Brain pericyte (primary cell): ENCODE measurements at places on chromosomes 1 and 21.

- DNase-seq, result no peak
Observed at GRCh38 chr1:220280249-220280648, 8.0 kb upstream of the RAB3GAP2 start.

GRCh38 chr1:91555821-91556531, 55.3 kb downstream of the CDC7 start:
- no peak for DNase-seq

DNA sequence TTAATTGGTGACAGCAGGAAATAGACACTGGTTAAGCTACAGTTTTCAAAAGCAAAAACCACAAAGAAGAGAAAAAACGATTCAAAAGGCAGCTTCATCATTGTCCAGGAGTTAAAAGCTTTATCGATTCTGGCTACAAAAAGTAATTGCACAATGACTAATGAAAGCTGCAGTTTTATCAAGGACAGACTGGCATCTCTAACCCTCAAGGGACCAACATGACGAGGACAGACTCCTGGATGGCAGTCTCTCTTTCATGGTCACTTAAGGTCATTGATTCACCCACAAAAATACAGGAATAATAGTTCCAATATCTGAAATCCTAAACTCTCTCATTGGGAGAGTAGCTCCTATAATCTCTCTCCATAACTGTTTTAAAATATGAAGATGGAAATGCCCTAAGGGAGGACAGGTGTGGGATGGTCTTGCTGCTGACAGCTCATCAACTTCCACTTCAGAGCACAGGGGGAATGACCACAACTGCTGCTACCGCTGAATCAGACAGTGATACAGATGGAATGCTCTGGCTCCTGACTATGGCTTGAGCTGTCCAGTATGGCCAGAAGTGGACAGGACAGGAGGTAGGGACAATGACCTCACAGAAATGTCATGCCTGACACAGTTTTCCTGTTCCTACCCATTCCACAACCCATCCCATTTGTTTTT, 17.4 kb upstream of the CPLANE2 start:
- DNase-seq, result no peak

DNA sequence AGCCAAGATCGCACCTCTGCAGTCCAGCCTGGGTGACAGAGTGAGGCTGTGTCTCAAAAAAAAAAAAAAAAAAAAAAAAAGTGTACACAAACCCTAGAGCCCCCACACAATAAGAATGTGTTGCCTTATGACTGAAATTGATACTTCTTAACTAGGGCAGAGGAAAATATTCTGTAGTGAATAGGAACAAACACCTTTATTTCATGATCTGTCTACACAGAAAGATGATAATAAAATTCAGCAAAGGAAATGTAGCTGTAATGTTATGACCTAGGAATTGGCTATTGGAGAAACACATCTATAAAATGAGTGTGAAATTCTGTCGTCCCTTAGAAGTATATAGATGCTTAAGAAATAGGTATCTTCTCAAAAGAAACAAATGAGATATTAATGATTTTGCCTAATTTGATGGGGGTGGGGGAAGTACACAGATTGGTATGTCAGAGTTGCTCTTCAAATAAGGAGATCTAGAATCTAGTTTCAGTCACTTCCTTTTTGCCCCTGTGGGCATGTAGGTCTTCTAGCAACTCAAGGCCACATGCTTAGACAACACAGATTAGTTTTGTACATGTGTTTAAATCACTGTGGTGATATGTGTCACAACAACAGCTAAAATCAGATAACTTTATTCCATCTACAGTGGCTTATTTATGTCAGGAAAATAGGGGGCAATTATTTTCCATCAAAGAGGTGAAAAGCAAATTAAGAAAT, 10.7 kb upstream of the GPR25 start:
- DNase-seq, result no peak

GRCh38 chr1:151502859-151503780, 8.1 kb upstream of the CGN start:
- DNase-seq, result no peak

DNA sequence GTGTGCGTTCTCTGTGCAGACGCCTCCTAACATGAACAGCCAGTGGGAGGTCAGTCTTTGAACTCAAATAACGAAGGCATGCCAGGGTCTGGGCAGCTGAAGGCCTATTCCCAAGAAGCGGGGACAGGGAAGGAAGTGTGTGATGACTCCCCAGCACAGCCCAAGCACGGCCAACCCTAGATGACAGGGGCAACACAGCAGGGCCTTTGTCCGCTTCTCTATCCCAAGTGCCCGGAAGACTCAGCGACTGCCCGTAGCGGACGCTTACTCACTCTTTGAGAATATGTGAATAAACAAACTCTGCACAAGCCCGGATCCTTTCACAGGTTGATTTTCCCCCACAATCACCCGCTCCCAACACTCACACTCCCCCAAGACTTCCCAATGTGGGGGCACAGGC, 11.2 kb downstream of the C1orf198 start:
- no peak for DNase-seq

DNA sequence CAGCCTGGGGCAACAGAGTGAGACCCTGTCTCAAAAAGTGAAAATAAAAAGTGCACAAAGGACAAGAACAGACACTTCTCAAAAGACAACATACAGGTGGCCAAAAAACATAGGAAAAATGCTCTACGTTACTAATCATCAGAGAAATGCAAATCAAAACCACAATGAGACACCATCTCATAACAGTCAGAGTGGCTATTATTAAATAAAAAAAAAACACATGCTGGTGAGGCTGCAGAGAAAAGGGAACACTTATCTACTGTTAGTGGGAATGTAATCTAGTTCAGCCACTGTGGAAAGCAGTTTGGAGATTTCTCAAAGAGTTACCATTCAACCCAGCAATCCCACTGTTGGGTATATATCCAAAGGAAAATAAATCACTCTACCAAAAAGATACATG, 173.2 kb downstream of the SMYD3 start:
- no peak for DNase-seq

DNA sequence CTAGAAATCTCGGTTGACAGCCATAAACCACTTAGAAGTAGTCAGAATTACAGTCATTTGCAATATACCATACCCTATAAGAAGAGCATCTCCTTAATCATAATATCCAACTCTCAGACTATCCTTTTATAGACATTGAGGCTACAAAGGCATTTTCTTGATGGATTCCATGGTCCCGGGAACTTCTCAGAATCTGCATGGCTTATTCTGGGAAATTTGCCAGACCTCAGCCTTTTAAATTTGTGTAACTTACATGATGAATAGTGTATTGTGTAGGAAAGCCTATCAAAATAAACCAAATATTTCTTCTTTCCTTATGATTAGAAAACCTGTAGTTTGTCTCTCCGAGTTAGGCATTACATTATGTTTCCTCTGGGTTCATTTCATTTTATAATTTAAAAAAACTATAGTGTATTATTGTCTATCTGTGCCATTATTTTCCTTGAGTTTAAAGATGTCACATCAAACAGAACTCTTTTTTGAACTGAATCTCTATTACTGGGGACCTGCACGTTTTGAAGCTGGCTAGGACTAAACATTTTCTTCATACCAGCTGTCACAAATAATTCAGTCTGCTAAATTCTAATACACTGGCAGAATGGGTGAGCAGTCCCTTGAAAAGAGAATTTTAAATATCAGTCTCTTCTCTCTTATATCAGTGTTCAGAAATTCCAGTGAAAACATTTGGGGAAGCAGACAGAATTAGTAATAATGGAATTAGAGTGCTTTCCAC, 102.9 kb downstream of the GABPA start:
- DNase-seq, result no peak

DNA sequence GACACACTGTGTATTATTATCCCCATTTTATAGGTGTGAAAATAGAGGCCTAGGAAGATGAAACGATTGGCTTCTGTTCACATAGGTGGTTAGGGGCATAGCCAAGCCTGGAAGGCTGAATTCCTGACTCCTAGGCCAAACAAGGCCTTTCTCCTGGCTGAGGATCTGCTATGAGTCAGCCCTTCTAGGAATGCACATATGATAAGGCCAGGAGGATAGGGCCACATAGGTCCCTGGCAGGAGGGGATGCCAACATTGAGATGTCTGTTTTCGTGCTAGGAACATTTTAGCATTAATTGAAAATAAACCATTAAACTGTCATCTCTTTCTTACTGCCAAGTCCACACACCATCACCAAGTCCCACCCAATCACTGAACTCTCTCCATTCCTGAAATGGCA, 9.2 kb downstream of the CSMD2 start:
- DNase-seq, result no peak

GRCh38 chr1:27298632-27299384, 23.2 kb upstream of the TMEM222 start:
- no peak for DNase-seq

- no peak for DNase-seq
Observed at GRCh38 chr1:25194572-25195020, 37.7 kb downstream of the SYF2 start.

DNA sequence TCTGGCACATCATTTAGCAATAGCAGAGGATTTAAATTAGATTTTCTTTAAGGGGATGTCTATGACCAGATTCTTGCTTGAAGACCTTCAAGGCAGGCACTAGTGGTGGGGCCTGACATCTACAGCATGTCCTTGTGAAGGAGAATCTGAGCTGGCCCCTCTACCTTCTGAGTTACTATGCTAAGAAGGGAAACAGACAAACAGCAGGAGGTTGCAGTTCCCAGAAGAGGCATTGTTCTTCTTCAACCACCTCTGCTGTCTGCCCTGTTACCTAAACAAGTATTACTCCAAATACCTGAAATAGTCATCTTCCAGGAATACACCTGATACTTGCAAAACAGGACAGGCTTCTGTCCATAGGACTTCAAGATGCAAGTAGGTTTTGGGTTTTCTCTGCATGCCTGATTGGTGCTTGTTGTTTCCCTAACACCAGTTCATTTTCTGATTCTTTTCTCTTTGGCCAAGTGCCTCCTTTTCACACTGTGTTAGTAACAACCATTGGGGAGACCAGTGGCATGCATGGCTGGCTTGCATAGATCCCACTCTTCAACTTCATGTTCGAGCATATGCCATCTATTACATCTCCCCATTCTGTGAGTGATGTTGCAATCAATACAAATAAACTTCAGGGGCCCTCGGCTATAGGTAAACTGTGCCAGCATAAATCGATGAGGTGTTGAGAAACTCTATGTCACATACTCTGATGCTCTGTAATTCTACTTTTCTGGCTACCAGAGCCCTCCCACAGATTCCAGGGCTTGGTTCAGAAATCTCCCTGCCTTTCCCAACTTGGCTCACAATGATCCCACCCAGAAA, 93.0 kb upstream of the DUSP10 start:
- DNase-seq, result no peak

- no peak for DNase-seq
Observed at GRCh38 chr1:209886219-209886536, 51.8 kb upstream of the SYT14 start.

DNA sequence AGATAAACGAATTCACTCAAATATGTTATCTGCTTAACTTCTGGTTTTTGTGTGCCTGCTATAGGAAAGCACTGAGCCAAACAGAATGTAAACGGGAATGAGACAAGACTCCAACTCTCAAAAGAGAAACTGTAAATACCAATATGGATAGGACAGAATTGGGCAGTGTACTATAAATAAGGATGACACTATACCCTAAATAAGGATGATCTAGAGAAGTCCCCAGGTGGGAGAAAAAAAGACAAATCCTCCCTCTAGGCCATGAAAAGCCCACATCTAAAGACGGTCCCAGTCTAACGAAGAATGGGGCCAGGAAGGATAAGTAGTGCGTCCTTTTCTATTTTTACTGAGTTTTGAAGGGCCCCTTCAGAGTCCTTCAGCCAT, 1.5 kb upstream of the GABPB2 start:
- DNase-seq, result no peak

DNA sequence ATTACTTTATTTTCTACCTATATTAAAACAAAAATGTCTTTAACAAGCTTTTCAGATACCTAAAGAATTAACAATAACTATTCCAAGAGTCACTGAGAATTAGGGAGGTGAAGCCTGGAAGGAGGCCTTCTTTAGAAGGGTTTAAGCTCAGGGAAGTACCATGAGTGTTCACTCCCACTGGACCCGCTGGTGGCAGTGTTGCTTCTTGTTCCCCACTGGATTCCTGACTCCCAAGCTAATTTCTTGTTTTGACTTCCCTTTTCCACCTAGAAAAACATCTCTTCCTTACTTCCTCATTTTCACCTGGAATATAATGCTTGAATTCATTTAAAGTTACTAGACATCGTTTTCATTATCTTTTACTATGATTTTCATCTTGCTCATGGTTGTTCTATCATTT, 264.2 kb downstream of the HMCN1 start:
- no peak for DNase-seq

DNA sequence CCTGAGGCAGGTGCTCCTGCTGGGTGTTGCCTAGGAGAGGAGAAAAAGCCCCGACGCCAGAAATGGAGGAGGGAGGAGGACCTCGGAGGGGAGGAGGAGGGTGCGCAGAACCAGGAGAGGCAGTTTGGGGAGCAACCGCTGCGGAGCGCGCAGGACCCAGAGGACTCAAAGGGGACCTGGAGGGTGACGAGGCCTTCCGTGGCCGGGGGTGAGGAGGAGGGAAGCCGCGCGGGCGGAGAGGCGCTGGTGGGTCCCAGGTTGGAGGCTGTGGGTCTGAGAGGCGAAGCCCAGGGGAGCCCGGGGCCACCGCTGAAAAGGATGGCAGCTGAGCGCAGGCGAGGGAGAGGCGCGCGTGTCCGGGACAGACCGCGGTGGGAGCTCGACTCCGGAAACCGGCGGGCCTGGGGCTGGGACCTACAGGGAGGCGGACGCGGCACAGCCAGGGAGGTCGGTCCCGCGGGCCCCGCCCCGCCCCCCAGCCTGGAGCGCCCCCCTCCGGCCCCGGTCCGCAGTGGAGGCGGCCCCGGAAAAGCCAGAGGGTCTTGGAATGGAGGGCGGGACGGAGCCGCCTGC, 15.1 kb downstream of the RNF223 start:
- DNase-seq, result no peak

DNA sequence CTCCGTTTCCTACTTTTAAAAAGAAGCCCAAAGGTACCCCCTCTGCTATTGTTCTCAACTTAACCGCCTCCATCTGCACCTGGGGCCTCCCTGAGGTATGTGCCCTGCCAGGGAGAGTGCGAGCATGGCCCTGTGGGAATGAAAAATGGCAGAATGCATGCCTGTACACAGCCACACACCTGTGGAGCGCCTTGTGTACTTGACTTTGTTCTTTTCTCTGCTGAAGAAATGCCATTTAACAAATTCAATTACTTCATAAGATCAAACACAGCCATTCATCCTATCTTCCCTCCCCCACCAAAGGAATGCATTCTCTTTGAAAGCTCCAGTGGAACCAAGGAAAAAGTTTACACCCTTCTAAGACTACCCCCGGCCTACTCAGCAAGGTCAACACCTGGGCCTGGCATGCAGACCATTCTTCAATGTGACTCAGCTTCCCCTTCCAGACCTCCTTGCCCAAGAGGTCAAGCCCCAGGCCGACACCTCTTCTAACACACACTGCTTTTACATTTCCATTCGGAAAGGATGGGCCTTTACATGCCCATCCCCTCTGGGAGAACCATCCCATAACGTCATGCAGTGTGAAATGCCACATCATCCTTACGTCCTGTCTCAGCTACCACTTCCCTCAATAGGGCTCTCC, 123.7 kb downstream of the SMYD2 start:
- no peak for DNase-seq
